ENCODE measurements at places on chromosomes 2 and 18. TPM values are rescaled to one million over a fixed set of nuclear protein-coding genes. Genes with fewer than 3 reads are reported as not detected.

GRCh38 chr2:176745543-176746200, 466.9 kb upstream of the HNRNPA3 start:
- DNase-seq, result no peak

GRCh38 chr2:232299084-232299483, 79.5 kb upstream of the ALPP start:
- DNase-seq, result no peak

DNA sequence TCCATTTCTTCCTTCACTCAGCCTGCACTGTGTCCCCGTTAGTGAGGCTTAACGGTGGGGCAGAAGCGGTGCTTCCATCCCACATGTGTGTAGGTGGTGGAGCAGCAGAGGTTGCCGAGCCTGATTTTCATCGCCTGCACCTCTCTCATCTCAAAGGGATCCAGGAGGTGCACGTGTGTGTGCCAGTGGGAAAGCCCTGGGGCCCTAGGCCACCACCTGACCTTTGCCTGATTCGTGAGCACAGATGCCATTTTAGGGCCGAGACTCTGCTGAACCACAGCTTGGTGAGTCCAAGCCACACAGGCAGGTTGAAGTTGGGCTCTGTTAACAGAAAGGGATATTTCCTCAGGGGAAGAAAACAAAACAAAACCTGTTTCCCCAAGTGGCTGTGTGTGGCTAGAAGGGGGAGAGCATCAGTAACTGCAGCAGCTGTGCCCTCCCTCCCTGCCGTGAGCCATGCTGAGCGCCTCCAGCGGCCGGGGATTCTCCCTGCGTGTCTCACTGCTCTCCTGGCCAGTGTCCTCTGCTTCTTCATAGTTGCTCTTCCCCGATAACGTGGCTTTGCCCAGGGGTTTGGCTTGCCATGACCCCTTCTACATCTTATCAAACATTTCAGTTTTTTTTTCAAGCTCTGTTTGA, 81.5 kb downstream of the MAPRE2 start:
- no peak for DNase-seq

DNA sequence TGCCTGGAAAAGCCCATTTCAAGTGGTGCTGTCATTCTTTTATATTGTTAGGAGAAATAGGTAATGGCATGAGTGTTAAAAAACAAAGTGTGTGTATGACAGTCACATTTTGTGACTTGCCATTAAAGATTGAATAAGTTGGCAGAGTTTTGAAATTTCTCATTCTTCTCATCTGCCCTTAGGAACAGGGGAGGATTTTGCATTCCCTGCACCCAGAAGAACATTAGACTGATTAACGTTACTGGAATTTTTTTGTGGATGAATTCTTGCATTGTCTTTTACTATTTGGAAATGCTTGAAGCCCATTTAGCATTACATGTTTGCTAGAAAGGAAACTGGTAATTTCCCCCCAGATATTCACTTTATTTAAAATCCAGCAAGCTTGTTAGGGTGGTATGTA, 162.2 kb downstream of the BABAM2 start:
- no peak for DNase-seq

GRCh38 chr18:22499421-22499820, 81.7 kb upstream of the CTAGE1 start:
- no peak for DNase-seq

- DNase-seq, result no peak
These were observed 15.4 kb downstream of the HS6ST1 start for GRCh38 chr2:128303095-128303791.

DNA sequence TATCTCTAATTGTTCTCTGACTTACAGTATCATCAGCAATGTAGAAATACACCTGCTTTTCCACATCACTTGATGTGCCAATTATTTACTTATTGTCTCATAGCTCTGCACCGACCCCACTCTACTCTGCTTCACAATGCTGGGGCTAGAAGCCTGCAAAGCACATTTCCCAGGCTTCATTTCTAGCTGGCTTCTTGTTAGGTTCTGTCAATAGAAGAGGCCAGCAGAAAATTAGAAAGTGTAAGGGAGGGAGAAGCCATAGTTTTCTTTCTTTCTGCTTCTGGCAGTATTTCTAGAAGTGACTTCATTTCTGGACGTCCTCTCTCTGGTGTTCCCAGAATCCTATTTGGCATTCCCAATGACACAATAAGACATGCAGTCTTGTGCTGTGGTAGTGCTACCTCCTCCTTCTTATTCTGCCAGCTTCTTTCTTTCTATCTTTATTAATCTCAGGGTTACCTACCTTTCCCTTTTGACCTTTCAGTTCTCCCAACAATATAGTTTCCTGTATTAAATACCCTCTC, 12.5 kb upstream of the TANC1 start:
- DNase-seq, result no peak

GRCh38 chr2:70985283-70985688, 6.9 kb downstream of the ANKRD53 start:
- DNase-seq, result no peak

GRCh38 chr2:229798446-229799155, 84.2 kb upstream of the DNER start:
- DNase-seq, result no peak

GRCh38 chr2:15799432-15799827, 140.9 kb upstream of the MYCN start:
- no peak for DNase-seq

DNA sequence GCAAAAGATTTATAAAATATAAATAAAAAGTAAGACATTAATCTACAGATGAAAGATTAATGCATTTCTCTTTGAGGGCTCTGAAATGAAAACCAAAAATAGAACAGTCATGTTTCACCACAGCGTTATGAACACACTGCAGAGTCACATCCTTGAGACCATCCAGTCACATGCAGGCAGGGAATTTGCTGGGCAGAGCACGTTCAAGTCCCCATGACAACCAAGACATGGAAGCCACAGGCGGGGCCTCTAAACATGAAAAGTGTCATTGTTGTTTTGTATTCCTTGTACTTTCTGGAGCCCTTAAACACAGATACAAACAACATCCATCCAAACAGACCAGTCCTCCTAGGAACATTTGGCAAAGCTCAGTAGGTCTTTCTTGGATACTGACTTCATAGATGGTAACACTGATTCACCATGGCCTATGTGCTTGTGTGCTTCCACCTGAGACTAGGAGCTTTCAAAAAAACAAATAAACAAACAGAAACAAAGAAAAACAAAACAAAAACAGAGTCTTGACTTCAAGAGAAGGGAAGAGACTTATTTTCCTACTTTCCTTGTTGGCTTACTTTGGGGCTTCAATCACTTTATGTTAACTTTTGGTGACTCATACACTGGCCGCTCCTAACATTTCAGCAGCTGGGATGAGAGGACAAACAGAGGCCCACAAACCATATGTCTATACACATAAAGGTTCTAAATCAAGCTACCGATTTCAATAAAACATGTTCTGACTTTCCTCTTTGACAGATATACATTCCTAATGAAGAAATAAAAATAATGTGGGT, 99.5 kb upstream of the CCDC85A start:
- no peak for DNase-seq

- no peak for DNase-seq
These were observed 1076.2 kb downstream of the TDRD15 start for GRCh38 chr2:22199994-22200393.

GRCh38 chr2:207975921-207976320, 49.4 kb downstream of the PLEKHM3 start:
- no peak for DNase-seq

- no peak for DNase-seq
These were observed 3.7 kb downstream of the MEX3C start for GRCh38 chr18:51193621-51194287.

DNA sequence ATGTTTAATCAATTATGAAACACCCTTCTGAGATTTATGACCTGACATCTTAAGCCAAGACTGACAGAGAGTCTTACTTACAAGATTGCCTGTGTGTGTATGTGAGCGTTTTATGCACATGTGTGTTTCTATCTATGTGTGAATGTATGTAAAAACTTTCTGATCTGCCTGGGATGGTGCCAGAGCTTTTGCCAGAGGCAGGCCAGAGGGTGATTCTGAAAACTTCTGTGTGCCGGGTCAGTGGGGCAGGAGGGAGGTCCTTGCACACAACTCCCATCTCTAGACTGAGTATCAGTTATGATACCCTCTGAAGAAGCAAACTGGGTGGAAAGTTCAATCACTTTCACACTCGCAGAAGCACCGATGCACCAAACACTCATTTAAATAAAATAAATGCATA, 335.0 kb upstream of the NT5C1B start:
- DNase-seq, result no peak

- DNase-seq, result no peak
These were observed 3.3 kb downstream of the RMDN2 start for GRCh38 chr2:37928377-37928776.

GRCh38 chr2:136359121-136359965, 241.4 kb upstream of the CXCR4 start:
- DNase-seq, result no peak

- no peak for DNase-seq
These were observed 157.1 kb downstream of the FTCDNL1 start for GRCh38 chr2:199693861-199694260.

DNA sequence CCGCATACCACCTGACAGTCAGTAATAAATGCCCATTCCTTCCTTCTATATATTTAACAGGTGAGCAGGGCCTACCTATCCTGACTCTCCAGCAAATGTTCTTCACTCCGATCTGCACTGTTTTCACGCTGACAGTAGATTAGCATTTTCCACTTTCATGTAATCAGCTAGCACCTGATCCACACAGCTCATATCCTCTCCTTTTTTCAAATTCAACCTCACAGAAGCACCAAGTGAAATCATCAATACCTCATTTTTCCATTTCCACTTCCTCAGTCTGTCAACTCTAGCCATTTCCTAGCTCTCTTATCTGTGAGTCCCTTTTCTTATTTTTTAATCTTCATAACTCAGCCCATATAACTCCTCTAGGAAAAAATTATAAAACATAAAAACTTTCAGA, 402.8 kb downstream of the ZEB2 start:
- DNase-seq, result no peak

DNA sequence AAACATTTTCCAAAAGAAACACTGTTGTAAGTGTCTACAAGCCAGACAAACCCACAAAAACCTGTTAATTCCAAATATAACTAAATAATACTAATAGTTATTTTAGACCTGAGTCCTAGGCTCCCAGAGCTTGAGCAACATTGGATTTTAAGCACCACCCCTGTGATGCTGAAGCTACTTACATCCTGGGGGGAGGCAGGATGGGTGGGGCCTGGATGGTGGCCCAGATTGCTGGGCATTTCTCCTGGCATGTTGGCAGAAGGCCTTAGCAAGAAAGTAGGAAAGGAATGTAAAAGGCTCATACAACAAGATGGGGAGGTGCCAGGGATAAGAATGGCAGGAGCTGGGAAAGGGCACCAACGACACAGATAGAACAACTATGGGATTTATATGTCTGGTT, 50.7 kb upstream of the OTX1 start:
- DNase-seq, result no peak

DNA sequence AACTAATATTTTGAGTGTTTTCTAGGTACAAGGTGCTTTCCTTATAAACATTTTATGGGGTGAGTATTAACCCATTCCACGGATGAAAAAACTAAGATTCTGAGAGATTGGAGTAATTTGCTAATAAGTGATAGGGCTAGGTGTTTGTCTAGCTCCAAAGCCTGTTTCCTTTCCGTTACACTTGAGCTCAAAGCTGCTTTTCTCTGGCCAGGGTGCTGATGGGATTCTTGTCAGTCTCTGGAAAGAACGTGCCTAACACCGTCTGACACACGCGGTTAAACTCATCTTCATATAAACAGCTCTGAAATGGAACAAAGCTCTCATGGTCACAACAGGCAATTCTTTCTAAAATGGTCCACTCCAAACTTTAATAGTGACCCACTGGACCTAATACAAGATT, 2.0 kb upstream of the ANKRD29 start:
- DNase-seq, result no peak

DNA sequence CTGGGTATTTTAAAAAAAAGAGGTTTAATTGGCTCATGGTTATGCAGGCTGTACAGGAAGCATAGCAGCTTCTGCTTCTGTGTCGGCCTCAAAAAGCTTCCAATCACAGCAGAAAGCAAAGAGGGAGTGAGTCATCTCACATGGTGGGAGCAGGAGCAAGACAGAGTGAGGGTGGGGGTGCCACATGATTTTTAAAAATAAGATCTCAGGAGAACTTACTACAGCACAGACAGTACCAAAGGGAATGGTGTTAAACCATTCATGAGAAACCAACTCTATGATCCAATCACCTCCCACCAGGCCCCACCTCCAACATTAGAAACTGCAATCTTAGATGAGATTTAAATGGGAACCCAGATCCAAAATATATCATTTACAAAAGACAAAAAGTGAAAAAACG, 14.6 kb downstream of the ZNF519 start:
- DNase-seq, result no peak

DNA sequence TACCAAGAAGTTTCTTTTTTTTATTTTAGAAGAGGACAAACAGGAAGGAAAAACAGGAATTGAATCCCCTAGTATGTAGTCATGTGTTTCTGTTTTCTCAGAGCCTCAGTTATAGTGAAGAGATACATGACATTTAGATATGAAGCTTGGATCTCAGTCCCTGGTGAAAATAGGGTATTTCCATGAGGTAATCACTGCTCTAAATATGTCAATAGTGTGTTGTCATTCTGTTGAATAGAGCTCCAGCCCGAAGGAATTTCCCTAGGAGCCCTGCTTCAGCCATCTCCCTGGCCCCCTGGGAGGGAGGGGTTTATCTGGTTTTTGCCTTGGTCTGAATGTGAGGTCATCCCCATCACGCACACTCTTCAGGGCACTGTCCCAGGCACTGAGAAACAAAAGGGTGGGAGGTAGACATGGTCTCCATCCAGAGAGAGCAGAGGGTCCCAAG, 47.1 kb upstream of the REL start:
- no peak for DNase-seq

GRCh38 chr2:231530099-231531011, at the start of gene NMUR1:
Gene NMUR1, minus strand, starts transcription at chr2:231530445. Its CDS starts 84 bp downstream, at chr2:231530361.
- no peak for DNase-seq

DNA sequence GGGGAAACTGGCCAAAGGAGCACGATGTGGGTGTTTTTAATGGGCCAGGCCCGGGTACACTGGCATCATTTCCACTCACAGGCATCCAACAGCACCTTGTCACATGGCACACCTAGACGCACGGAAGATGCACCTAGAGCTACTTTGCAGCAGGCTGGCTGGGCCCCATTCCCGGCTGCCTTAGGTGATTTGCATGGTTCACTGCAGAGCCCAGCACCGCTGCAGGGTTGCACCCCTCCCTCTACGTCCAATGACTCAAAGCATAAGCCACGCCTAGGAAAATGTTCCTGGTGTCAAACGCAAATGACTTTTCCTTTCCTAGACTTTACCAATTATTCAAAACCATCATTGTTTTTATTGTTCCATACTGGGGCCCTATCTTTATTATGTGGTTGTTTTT, 222.9 kb downstream of the EIPR1 start:
- DNase-seq, result no peak

- no peak for DNase-seq
These were observed 45.1 kb downstream of the NTSR2 start for GRCh38 chr2:11624893-11625292.

GRCh38 chr2:105567996-105568494, 169.2 kb upstream of the FHL2 start:
- DNase-seq, result no peak

GRCh38 chr2:30336084-30336483, 104.8 kb downstream of the LBH start:
- DNase-seq, result no peak

The SCLY gene
- 9.3 TPM for total RNA-seq

The ZNF512 gene
- total RNA-seq, result 13.0 TPM

The ACTR2 gene
- total RNA-seq, result 70.6 TPM

The TCF23 gene
- not detected for total RNA-seq

The HOXD12 gene
- total RNA-seq, result not detected

The FOXD4L1 gene
- not detected for total RNA-seq

The SKOR2 gene
- not detected for total RNA-seq

The LYG1 gene
- total RNA-seq, result not detected

The ATP6V1B1 gene
- not detected for total RNA-seq

The GALR1 gene
- total RNA-seq, result not detected
